ENCODE measurements at places on chromosomes 5 and 9. TPM values are rescaled to one million over a fixed set of nuclear protein-coding genes. Genes with fewer than 3 reads are reported as not detected.

GRCh38 chr5:100818340-100818739 is 84.7 kb downstream of the ST8SIA4 start:
- DNase-seq, result no peak

DNA sequence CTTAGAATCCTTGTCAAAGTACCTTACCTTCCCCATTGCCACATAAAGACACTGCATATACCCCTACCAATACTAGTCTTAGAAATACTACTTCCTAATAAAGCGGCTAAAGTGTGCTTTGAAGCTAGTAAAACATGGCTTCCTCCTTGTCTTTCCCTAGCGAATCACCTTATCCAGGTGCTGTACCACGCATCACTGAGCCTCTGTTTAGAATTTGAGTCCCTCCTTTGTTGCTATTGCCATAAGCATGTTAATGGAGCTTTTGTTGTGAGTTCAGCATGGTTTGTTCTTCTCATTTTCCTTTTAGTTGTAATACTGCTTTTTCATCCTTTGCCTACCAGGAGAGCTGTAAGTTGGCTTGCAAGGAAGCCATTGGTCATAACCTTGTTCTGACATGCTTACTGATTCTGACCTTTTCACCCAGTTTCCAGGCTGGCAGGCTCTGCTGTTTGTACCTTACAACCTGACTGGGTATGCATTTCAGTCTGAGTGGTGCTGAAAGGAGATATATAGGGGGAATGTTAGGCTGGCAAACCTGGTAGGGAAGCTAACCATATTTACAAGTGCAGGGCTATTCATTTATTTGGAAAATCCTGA is 49.8 kb downstream of the LMNB1 start:
- no peak for DNase-seq

- no peak for DNase-seq
These were observed at the start of gene RNF208 for GRCh38 chr9:137222190-137223077. TSS of gene RNF208 (minus strand) at chr9:137222240. CDS start at chr9:137221212, 1,028 bp downstream.

DNA sequence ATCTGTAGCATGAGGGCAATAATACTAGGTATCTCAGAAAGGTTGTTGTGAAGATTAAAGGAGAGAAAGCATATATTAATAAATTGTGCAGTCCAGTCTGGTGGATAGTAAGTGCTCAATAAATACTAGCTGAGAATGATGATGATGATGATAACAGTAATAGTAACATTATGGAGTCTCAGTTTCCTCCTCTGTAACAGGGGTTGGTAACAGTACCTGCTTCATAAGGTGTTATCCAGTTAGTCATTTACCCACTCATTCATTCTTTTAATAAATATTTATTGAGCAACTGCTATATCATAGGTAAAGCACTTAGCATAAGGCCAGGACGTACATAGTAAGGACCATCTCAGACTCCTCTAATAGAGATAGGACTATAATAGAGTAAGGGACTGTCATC is 7.6 kb downstream of the SLC6A7 start:
- no peak for DNase-seq

DNA sequence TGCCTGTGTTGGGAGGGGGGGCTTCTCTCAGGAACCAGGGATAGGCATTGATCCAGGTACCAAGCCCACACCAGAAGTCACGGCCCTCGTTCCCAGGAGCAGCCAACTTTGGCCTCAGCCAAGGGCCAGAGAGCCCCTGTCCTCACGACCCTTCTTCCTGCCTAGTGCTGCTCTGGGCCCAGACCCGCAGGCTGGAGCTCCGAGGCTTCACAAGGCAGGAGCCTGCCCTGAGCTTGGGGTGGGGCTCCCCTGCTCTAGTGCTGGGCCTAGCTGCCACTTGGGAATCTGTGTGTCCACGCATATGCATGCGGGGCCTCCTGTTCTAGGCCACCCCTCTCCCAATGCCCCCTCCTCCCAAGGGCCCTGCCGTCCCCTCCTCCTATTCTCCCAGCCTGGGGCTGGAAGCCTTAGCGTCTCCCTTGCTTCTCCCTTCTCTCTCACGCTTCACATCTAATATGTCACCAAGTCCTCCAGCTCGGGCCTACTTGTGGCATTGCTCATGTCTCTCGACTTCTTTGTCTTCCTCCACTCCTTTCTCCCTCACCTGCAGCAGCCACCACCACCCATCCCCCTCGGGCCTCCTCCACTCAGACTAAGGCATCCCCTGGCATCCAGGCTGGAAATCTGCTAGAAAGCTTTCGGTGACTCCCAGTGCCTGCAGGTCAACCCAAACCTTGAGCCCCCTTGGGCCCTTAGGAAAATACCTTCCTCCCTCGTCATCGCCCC is 3.4 kb downstream of the UNC5A start:
- no peak for DNase-seq

DNA sequence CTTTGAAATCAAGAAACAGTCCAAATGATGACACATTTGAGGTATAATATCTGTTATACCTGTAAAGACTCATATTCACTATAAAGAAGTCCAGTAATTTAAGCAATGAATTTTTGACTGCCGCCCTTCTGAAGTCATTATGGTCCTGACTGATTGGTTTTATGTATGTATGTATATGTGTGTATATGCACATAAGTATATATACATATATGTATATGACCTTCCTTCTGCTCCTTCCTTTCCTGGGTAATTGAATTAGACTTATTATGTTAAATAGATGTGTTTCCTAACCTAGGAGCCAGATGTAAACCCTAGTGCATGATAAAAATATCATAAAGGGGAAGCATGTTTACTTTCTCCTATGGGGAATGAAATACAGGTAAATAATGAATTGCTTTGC is 343.1 kb upstream of the BRINP1 start:
- DNase-seq, result no peak

DNA sequence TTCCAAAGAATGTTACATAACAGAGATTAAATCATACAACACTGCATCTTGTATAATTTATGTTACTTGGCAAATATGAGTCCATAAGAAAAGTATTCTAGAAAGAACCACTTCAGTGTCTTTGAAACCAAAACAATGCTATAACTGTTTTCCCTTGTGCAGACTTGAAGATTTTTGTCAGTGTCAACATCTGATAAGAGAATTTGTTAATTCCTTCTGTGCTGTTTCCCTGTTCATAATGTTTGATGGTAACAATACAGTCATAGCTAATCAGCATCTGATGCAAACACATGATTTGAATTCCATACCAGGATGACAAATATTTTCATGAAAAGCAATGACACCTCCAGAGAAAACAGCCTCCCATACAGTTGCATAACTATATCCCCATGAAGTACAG is 306.8 kb downstream of the SEMA5A start:
- DNase-seq, result no peak

GRCh38 chr9:135037521-135038250 is 49.8 kb upstream of the OLFM1 start:
- DNase-seq, result no peak

DNA sequence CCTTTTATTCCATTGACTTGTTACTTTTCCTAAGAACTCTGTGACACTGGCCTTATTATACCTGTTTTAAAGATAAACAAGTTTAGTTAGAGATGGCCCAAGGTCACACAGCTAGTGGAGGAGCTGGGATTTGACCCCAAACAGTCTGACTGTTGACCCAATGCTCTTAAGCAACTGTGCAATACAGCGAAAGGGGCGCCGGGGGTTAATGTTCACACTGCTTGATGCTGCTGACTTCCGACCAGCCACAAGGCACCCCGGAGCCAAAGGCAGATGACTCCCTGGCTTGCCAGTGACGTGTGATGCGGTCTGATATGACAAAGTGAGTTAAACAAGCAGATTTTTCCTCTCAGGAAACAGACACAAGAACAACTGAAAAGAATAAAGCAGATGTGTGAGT is 23.9 kb downstream of the PIK3R1 start:
- no peak for DNase-seq

- DNase-seq, result no peak
These were observed 12.4 kb upstream of the FSD1L start for GRCh38 chr9:105435453-105435852.

- DNase-seq, result no peak
These were observed 78.2 kb downstream of the GCNT1 start for GRCh38 chr9:76537150-76537646.

ASS1 gene
- polyA plus RNA-seq, result 12.2 TPM

PCDHA6 gene
- polyA plus RNA-seq, result 0.37 TPM

FBXW11 gene
- 58.4 TPM for polyA plus RNA-seq

Measured in right lung (tissue), 10 donors.